CD8-positive, alpha-beta memory T cell (primary cell): ENCODE measurements at places on chromosomes 5 and 9. TPM values are rescaled to one million over a fixed set of nuclear protein-coding genes. Genes with fewer than 3 reads are reported as not detected.

Gene ST8SIA4
- total RNA-seq = 53.5 TPM

Gene GRM6
- total RNA-seq = not detected

Gene OGN
- not detected for total RNA-seq

DNA sequence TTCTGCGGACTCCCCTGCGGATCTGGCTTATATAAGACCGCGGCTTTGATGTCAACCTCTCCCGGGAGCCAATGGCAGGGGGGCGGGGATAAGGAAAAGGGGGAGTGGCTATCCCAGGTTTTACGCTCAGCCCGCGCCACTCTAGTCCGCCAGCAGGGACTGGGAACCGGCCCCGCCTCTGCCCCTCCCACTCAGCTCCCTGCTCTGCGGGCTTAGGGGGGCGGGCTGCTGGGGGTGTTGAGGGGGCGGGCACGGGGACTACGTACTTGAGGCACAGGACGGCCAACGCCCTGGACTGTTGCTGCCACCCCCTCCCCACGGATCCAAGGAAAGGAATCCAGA lies at the start of gene HAND1:
Gene HAND1, minus strand, starts transcription at position 4 of the 342 bp plus-strand sequence. CDS start 219 bp downstream, outside the sequence.
- H3K27me3 ChIP-seq = peaks cover 89% of the 10 kb centered on the region
- no peak within 1 kb of the TSS for H3K27ac ChIP-seq
- no peak for DNase-seq

DNA sequence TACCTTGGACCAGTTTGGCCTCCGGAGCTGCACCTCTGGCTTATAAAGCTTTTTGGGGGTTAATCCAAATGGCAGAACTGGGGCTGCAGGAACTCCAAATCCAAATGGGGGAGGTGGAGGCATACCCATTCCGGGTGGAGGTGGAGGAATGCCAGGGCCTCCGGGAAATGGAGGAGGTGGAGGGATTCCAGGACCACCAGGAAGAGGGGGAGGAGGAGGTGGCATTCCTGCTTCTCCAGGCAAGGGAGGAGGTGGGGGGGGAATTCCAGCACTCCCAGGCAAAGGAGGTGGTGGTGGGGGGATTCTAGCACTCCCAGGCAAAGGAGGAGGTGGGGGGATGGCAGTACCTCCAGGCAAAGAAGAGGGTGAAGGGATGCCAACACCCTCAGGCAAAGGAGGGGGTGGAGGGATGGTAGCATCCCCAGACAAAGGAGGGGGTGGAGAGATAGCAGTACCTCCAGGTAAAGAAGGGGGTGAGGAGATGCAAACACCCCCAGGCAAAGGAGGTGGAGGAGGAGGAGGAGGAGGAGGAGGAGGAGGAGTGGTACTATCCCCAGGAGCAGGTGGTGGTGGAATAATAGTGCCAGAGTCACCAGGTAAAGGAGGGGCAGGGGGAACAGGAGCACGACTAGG lies 45.2 kb downstream of the DIAPH1 start:
- H3K4me3 ChIP-seq = no peak overlapping the region
- no peaks in the 10 kb centered on the region for H3K4me1 ChIP-seq
- H3K27me3 ChIP-seq = no peaks in the 10 kb centered on the region
- H3K27ac ChIP-seq = no peak overlapping the region

DNA sequence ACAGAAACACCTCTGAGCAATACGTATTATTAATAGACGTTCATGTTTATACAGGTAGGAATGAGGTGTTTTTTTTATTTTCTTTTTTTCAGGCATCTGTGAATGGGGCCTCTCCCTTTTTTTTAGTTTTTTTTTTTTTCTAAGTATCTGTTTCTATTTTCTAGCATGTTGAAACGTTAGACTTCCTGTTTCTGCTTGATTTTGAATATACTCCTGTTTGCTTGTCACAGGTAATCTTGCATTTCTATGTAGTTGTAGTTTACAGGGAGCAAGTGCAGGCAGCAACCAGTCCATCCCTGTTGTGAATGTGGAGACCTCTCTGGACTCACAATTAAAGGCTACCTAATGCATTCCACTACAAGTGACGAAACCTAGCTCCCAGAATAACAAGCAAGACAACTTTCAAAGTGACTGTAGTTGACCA lies 22.8 kb upstream of the TNFAIP8 start:
- peak overlapping the region; percentile 27 for H3K4me3 ChIP-seq
- peaks cover 98% of the 10 kb centered on the region for H3K4me1 ChIP-seq
- DNase-seq = no peak
- no peak overlapping the region for H3K27ac ChIP-seq

DNA sequence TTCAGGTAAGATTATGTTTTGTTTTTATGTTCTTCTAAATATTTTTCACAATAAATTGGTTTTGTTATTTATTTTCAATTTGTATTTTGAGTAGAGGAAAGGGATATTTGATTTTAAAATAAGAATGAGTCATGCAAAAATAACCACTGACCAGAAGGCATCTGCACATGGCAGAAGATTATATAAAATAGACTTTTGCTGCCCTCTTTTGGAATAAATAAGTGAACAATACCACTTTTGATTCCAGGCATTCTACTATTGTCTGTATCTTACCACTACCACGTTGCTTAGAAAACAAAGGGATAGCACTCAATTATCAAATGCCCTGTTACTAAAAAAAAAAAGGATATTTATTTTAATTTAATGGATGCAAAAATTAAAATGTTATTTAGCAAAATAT lies 227.3 kb upstream of the ITGA1 start:
- no peak overlapping the region for H3K27ac ChIP-seq
- H3K27me3 ChIP-seq = no peaks in the 10 kb centered on the region
- no peaks in the 10 kb centered on the region for H3K4me1 ChIP-seq
- no peaks in the 10 kb centered on the region for H3K36me3 ChIP-seq

DNA sequence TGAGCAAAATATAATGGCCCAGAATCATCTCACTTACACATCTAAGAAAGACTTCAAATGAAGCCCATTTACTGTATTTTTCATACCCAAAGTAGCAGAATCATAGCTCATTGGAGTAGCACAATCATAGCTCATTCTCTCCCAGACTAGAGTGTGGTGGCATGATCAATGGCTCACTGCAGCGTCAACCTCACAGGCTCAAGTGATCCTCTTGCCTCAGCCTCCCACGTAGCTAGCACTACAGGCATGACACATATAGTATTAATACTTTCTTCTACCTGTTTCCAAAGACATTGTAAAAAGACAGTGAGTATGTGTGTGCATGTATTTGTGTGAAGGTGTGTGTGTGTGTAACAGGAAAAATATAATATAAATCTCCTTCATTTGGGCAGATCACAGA lies 1247.9 kb upstream of the ACO1 start:
- no peak for DNase-seq
- no peaks in the 10 kb centered on the region for H3K36me3 ChIP-seq
- H3K27ac ChIP-seq = no peak overlapping the region
- H3K27me3 ChIP-seq = no peaks in the 10 kb centered on the region

- no peaks in the 10 kb centered on the region for H3K36me3 ChIP-seq
- H3K27me3 ChIP-seq = no peaks in the 10 kb centered on the region
- DNase-seq = no peak
Measured at GRCh38 chr9:30504502-30504905, 1879.9 kb upstream of the ACO1 start.

DNA sequence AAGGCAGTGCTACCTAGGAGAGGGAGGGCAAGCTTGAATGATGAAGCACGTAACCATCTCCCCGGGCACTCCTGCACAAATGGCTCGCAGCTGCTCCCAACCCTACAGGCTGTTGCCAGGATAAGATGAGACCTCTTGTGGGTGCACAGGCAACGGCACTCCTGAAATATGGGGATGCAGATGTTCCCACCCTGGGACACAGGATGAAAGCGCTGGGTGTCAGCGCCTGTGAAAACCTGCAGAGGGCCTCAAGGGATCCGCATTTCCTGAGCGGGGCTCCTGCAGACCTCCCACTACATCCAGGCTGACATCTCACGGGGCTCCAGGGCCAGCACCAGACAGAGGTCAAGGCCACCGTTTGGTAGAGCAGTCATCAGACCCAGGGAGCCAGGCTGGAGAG lies 60.7 kb downstream of the SMIM23 start:
- no peaks in the 10 kb centered on the region for H3K27me3 ChIP-seq
- H3K4me1 ChIP-seq = no peaks in the 10 kb centered on the region
- no peak overlapping the region for H3K27ac ChIP-seq
- no peaks in the 10 kb centered on the region for H3K36me3 ChIP-seq
- DNase-seq = no peak
